T1000 (cell line): ENCODE measurements at places on chromosomes 1 and 21.

DNA sequence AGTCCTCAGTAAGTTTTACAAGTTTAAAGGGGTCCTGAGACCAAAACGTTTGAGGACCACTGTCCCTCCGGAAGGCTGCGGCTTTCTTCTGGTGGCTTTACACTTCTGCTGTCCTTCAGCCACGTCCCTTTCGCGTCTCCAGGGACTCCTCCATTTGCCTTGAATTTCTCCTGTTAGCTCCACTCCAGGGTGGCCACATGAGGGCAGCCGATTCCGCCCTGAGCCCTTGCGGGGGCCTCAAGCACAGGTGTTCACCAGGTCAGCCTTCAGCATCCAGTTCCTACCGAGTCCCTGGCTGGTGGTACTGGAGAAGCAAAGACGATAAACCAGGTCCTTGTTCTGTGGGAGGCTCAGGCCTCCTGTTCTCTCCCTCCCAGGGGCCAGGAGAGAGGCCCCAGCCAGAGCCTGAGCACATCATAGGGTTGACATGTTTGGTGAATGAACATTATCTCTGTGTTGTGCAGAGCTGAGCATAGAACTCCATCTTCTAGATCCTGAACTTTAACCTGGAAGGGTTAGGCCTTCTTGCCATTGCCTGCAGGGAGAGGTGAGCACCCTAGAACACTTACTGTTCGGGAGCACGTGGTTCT, 27.4 kb upstream of the COQ8A start:
- no peak for DNase-seq

DNA sequence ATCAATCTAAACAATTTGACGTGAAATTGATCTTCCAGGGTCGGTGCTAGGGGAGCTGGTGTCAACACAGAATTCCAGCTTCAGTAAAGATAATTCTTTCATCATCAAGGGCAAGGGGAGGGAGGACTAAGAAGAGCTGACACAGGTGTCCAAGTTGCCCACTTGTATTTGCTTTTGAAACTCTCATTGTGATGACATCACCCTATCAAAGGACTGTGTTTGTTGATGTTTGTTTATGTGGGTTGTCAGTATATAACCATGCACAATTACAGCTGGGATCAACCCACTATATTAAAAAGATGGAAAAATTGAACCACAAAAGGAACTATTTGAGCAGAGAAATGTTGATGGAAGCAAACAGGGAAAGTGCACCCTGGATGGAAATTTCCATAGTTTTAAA, 48.8 kb downstream of the ZC3H11B start:
- DNase-seq: no peak

DNA sequence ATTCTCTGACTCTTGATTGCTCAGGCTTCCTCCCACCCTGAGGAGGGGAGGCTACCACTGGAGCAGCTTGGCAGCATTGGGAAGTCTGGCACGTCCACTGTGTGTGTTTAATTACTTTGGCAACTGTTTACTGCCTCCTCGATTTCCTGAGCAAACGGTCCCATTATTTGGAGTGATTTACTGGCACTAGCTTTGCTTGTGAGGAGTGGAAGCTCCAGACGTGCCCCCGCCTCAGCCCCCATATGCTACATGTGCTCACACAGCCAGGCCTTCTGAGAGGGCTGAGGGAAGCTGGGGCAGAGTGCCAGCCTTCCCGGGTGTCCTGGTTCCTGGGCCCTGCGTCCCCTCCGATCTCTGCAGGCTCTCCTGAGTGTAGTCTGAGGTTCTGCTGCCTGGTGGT, 306.2 kb downstream of the PTPRU start:
- DNase-seq: no peak

DNA sequence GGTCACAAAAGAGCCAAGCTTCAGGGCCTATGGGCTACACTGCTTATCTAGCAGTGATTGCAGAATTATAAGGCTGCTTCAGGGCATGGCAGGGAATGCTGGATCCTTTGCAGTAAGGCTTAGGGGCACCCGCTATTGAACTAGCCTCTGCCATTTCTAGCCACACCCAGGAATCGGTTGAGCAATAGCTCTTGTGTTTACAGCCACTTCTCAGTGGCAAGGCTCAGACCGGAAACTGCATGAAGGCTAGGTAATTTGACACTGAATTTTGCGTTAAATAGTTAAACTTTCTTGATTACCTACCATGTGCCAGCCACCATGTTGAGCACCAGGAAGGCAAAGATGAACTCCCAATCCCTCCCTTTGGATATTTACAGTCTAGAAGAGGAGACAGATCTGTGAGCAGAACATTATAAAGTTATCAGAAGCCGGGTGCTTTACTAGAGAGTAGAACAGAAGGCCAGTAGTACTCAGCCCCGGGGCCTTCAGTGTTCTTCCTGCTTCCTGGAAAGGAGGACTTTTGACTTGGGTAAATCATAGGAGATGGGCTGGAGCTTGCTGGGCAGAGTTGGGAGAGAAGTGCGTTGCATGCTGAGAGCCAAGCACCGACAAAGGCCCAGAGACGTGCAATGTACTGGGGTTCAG, 98.6 kb upstream of the LPGAT1 start:
- no peak for DNase-seq

DNA sequence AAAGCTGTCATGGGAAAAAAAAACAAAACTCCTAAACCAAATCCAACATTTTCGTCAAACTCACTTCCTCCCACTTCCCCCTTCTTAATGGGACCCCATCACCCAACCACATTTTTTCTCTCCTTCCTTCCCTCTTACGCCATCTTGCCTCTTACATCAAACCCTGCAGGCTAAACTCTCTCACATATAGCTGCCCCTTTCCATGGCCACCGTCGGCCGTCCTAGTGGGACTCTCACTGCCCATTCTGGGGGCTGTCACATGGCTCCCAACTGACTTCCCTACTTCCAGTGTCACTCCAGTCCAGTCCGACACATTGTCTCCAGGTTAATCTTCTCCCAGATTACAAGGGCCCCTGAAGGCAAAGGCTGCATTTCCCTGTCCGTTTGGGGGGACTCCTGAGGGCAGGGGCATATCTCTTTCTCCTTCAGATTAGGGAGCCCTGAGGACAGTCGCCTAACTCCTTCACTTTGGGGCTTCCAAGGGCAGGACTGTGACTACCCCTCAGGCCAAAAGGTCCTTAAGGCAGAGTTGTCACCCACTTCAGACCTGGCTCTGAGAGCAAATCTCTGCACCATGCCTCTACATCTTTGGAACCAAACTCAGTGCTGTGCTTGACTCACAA, 658 bp downstream of the UBXN11 start:
- no peak for DNase-seq

- no peak for DNase-seq
Observed at GRCh38 chr21:28822486-28823335, 170.0 kb downstream of the LTN1 start.

- no peak for DNase-seq
Observed at GRCh38 chr21:38807441-38807871, 1.7 kb downstream of the ETS2 start.

GRCh38 chr1:242877229-242877628, 352.7 kb upstream of the PLD5 start:
- no peak for DNase-seq

DNA sequence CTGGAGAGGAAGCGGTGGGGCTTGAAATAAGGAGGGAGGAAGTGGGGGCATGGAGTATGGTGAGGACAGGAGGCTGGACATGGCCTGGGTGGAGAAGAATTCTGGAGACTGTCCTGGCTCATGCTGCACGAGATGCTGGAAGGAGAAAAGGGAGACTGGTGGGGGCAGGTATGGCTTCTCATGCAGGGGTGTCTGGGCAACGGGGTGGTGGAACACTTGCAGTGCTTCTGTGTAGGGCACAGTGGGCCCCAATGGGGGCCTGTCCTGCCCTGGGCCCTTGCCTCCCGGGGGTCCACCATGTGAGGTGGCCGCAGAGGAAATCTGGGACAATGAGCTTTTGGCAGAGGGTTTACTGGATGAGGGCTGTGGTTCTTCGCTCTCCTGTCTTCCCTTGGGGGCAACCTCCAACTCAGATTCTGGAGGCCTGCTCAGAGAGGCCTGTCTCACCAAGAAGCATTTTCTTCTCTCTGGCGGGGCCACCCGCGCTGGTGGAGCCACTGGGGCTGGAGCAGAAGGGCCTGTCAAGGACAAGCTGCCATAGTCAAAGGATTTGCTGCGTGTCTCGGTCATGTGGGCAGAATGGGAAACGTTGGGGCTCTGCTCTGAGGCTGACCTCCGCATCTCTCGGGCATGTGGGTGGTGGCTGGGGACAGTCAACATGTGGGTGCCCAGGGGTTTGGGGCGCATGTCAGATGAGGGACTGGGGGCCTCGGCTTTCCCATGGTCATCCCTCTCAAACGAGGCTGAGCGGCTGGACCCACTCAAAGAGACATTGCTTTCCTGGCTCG, 96.9 kb upstream of the EDN2 start:
- DNase-seq: no peak

- no peak for DNase-seq
Observed at GRCh38 chr1:40692429-40692895, 958 bp downstream of the NFYC start.

GRCh38 chr1:200518524-200518923, 102.0 kb downstream of the KIF14 start:
- DNase-seq: no peak

- no peak for DNase-seq
Observed at GRCh38 chr1:197773856-197774255, 1.4 kb downstream of the DENND1B start.

DNA sequence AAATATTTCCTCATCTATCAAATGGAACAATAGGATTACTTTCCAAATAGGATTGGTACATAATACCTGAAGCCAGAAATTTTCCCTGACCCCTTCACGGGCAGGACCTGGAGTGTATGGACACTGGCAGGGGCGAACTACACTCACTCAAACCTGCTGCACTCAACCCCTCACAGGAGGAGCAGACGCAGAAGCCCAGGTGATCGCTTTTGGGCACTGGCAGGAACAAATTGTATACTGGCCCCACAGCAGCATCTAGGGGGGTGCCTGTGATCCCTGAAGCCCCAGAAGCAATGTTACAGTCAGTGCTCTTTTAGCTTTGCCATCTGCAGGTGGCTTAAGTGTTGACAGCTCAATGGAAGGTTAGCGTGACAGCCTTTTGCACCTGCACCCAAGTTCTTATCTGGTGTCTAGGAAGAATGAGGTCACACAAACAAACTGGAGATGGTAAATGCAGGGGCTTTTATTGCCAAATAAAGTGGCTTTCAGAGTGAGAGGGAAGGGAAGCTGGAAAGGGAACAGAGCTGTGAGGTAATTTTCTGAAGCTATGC, 199.2 kb upstream of the NEGR1 start:
- DNase-seq: no peak

DNA sequence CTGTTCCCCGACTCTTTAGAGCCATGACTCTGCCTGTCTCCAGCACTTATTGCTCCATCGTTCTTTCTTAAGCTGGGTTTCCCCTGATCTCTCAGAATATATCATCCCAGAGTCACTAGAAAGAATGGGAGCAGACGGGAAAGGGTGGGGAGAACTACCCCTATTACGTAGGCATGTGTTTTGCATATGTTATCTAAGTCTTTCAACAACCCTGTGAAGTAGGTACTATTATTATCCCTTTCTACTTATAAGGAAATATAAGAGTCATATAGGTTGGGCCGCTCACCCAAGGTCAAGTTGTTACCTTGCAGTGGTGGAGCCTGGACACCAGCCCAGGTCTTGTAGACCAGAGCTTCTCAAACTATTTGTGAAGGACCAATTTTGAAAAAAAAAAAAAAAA, 38.7 kb downstream of the ELF3 start:
- DNase-seq: no peak

DNA sequence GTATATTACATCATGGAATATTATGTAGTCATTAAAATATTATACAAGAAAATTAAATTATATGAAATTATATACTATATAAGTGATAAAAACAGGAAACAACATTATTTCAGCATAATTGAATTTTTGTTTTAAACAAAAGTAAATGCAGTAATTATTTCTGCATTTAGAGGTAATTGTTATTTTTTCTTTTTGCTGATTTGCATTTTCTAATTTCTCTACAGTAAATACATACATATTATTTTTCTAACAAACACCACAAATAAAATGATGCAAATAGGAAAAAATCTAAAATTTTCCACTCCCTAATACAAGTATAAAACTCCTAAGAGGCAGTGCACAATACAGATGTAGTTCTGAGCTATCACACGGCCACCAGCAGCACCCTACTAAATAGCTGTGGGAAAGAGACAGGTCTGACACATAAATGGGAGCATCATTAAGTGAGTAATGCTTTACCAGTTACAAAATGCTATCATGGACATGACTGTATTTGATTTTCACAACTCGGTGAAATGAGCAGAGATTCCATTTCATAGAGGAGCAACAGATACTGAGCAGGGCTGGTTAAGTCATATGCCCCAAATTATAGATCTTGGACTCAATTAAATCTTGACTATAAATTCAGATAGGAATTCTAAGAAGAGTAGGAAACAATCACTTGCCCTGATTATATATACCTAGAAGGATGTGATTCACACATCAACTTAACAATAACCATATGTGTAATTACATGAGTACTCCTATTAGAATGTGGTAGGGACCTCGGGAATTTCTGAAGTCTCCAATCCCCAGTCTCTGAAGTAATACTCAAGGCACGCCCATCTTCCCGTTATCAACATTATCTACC, 49.0 kb downstream of the NRIP1 start:
- no peak for DNase-seq

DNA sequence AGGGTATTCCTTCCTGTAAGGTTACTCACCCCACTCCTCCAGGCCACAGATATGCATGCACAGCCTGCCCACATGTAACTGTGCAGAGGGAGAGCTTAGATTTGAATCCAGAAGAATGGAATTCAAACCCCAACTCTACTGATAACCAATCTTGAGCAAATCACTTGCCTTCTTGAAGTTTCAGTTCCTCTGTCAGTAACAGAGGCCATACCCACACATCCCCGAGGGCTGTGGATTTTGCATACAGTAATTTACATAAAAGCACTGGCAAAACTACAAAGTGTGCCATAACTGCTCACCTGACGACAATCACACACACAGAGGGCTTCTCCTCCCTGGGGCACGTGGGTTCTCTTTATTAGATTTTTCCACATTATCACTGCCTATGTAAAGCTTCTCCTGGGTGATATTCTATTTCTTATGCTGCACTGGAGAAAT, 18.6 kb downstream of the CD247 start:
- DNase-seq: no peak

GRCh38 chr1:33370301-33370700, 49.4 kb upstream of the A3GALT2 start:
- peak; percentile 32 for DNase-seq

- DNase-seq: no peak
Observed at GRCh38 chr1:162823231-162823630, 32.7 kb downstream of the HSD17B7 start.

DNA sequence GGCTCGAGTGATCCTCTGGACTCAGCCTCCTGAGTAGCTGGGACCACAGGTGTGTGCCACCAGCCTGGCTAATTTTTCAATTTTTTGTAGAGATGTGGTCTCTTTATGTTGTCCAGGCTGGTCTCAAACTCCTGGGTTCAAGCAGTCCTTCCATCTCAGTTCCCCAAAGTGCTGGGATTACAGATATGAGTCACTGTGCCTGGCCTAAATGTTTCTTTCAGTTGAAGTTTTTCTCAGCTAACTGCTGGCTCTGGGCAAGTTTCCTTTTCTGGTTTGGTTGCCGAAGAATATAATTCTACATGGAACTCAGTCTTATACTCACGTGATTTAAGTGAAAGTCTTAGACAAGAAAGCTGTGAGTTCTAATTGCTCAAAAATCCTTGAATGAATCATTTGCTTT, 57.0 kb downstream of the SASS6 start:
- DNase-seq: no peak

- no peak for DNase-seq
Observed at GRCh38 chr1:58006421-58007046, 540.0 kb downstream of the OMA1 start.

- no peak for DNase-seq
Observed at GRCh38 chr1:225554216-225554812, 98.6 kb downstream of the ENAH start.
